ENCODE measurements at places on chromosomes 11 and 22.

DNA sequence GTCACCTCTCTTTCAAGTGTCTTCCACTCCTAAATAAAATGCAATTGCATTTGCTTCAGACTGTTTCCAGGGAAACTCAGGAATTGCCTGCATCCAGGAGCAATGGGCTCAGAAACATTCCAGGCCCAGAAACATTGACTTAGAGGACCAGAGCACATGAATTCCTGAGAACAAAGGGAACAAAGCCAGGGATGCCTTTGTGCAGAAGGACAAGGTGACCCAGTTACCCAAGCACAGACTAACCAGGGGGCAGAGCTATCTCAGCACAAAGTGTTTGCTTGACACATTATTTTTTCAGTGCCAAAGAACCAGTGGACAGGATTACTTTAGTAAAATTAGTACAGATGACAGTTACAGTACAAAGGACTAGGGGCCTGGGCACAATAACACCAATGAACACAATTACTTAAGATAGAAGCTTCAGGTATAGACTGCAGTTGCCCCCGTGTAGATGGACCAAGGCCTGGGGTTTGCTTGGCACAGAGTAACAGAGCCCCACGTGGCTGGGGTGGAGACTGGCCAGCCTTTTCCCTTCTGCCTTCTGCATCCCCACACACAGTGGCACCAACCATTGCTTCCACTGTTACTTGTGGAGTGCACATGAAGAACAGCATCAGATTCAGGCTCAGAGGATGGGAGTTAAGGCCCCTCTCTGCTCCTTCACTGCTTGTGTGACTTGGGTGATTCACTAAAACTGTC lies 500.8 kb downstream of the INSC start:
- DNase-seq = no peak

DNA sequence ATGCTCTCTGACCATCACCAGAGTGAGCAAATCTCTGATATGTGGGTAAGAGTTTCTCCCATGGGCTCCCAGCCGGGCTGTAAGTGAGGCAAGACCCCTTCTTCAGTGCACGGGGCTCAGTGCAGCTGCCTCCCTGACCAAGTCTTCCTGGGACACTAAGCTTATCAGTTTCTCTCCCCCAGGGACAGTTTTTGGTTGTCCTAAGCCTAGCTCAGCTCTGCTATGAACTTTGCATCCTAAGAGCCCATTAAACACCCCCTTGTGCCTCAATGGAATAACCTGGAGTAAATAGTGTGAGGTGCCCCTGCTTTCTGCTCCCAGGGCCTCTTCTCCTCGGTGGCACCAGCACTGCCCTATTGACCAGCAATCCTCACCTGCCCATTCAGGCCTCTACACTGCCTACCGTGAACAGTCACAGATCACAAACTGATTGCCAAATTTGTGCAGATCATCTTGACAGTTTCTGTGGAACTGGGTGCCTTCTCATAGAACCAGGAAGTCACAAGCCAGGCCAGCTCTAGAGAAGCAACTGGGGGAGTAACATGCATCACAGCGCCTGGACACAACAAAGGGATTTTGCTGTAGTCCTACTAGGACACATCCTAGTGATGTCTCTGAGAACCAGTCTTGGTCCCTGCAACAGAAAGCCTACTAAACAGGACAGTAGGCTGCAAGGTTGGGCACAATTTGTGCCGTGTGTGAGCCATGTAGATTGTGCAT lies 19.5 kb upstream of the IGLL5 start:
- no peak for DNase-seq

- no peak for DNase-seq
These were observed 63.6 kb upstream of the PAX6 start for GRCh38 chr11:31874631-31875191.

DNA sequence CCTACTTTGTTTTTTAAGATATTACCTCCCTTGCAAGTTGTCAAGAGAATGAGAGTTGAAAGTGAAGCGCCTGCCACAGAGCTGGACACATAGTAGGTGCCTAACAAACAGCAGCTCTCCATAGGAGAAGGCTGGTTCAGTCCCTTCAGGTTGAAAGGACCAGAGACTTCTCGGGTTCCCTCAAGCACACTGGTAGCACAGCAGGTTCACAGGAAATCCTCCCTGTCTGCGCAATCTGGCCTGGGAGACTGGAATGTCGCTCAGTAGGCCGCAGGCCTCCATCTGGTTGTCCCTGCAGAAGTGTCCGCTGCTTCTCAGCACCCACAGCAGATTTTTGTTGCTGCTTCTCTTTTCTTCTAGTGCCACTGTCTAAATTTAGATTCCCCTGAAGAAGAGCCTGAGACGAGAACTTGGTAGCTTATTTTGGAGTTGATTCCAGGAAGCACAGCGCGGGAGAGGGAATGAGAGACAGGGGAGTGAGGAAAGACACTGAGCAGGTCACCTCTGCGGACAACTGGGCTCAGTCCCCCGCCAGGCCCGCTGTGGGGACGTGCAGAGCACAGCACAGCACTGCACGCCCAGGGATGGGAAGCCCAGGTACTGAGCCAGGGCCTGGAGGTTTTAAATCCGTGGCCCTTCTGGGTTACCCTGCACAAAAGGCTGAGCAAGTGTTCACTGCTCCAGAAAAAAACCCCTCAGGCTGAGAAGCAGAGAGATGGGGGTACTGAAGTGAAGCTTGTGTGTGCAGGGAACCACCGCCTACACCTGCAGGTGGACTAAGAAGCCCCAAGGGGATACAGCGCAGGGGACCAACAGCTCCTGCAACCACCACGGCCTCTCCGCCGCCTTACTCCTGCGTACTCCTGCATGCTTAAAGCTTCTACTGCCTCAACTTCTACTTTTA lies 31.6 kb downstream of the RBX1 start:
- no peak for DNase-seq

DNA sequence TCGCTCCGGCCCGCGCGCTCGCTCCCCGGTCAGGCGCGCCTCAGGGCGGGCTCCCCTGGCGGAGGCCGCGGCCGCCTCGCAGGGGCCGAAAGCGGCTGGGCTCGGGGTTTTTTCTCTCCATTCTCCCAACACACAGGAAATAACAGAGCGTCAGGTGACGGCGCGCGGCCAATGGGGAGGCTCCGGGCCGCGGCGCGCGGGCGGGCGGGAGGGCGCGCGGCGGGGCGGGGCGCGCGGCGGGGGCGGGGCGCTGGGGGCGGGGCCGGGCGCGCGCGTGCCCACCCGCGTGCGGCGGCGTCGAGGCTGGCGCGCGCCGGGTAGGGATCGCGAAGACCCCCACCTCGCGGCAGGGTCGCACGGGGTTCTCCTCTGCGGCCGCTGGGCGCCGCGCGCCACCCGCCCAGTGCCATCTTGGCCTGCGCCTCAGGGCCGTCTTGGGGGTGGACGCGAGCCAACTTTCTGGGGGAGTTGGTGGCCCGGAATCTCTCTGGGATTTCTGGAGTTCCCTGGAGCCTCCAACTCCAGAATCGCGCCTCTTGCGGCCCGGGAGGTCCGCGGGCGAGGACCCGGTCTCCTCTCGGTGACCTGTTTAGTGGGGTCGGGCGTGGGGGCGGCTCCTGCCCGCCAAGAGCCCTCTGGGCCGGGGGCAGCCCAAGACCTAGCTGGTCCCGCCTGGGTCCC lies at the start of gene TCF20:
TSS of gene TCF20 (minus strand) at position 144 of the 681 bp plus-strand sequence. CDS start 55,348 bp downstream, outside the sequence.
- DNase-seq = peak; percentile 44

- no peak for DNase-seq
These were observed 21.5 kb downstream of the FADS3 start for GRCh38 chr11:61869708-61870451.

- no peak for DNase-seq
These were observed 899.6 kb downstream of the OPCML start for GRCh38 chr11:132632641-132633124.

GRCh38 chr11:26930518-26931247 lies 63.2 kb upstream of the FIBIN start:
- DNase-seq = no peak

DNA sequence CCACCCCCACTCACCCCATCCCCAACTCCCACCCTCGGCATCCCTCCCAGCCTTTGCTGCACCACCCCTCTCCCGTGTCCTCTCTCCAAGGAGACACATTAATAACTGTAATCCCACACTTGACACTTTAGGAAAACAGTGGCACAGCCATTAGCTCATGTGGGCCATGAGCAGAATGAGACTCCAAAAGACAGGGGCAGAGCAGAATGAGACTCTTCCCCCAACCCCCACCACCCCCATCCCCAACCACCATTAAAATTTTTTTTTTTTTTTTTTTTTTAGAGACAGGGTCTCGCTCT lies 6.2 kb upstream of the SLCO2B1 start:
- no peak for DNase-seq

DNA sequence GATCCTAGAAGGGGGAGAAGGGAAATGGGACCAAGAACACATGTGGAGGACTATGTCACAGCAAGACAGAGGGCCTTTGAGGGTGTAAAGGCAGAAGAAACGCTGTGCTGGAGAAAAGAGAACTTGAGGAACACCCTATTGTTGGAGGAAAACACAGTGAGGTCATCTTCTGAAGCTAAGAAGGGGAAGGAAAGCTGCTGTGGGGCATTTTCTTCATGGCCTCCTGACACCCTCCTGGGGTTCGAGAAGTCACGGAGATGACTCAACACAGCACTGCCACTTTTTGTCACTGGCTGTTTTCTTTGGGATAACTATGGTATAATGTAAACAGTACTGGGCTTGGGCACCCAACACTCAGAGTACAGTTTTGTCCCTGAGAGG lies 492.6 kb upstream of the CADM1 start:
- DNase-seq = no peak

DNA sequence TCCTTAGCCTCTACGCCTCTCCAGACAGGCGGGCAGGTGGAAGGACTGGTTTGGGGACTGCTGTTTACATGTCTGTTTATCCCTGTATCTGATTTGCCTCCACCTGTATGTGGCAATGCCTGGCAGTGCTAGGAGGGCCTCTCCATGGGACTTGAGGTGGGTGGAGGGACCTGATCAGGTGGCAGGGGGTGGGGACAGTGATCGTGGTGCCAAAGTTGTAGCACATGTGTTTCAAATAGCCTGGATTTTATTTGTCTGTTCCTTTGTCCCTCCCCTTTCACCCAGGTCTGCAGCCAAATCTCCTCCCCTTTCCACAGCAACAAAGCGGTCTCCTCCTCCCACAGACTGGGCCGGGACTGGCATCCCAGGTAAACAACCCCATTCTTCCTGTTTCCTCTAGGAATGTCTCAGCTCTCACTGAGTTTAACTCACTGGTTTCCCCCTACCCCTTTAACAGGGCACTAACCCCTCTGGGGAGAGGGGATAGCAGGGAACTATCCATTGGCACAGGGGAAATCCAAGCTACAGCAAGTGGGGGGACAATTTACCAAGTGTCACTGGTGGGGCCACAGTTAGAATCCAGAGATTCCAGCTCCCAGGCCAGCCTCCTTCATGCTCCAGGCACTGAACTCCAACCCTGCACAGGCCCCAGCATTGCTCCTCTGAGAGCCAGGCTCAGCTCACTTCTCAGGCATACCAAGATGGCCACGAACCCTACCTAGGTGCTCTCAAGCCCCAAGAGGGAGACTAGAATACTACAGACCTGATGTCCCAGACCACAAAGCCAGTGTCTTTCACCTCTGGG lies 22.9 kb upstream of the TLCD5 start:
- no peak for DNase-seq

All from stimulated activated CD4-positive, alpha-beta T cell treated with anti-CD3 and anti-CD28 coated beads, TNF-alpha, amount 100 ng/mL, for 1 hour (primary cell).